Osteocyte (in vitro differentiated cells): ENCODE measurements at places on chromosomes 12 and 14.

- no peak for DNase-seq
These were observed 150.4 kb downstream of the PPM1H start for GRCh38 chr12:62784576-62784975.

GRCh38 chr14:79076428-79076827, 906.3 kb downstream of the NRXN3 start:
- no peak for DNase-seq

DNA sequence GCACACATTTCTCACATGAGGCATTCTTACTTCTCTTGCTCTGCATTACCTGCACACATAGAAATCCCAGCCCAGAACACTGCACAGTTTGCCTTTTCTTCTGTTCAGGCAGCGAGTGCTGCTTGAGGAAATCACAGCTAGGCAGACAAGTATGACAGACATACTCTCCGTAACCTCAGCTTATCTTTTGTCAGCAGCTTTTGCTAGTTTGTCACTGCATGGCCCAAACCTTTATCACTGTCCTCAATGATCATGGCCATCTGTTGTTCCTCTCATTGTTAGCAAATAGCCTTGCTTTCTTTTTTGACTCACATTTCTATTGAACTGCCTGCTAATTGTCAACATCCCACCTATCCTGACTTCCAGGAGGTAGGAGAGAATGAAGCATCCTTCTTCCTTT, 5.3 kb downstream of the ZNF10 start:
- DNase-seq: no peak

- DNase-seq: no peak
These were observed 57.6 kb downstream of the ACADS start for GRCh38 chr12:120783197-120783596.

GRCh38 chr14:95041477-95042020, 115.8 kb downstream of the DICER1 start:
- peak; percentile 56 for DNase-seq

GRCh38 chr14:23559010-23559925, 3.2 kb downstream of the THTPA start:
- DNase-seq: no peak

DNA sequence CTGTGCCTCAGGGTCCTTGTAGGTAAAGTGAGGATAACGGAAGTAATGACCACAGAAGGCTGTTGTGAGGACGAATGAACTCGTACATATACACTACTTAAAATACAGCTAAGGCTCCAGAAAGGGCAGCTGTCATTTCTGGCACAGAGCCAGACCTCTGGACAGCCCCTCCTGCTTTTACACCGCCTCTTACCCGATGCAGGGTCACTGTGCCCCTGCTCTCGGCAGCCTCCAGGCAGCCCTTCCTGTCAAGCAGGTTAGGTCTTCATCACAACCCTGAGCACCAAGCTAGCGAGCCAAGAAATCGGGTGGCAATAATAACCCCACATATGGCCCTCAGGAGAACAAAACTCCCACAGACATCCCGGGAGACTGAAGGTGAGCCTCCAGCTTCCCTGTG, 8.5 kb downstream of the TMEM229B start:
- DNase-seq: no peak

- no peak for DNase-seq
These were observed 1.1 kb downstream of the WDR20 start for GRCh38 chr14:102140750-102141145.

DNA sequence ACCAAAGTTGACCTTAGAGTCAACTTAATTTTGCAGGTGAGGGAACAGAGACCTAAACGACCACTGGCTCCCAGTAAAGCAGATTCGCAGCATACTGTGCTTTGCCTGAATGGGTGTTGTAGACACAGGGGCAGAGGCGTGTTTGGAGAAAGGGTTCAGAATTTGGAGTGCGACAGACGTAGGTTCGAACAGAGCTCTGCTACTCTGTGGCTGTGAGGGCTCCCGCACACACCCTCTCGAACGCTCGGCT, 243 bp upstream of the TOMM20L start:
- DNase-seq: no peak

DNA sequence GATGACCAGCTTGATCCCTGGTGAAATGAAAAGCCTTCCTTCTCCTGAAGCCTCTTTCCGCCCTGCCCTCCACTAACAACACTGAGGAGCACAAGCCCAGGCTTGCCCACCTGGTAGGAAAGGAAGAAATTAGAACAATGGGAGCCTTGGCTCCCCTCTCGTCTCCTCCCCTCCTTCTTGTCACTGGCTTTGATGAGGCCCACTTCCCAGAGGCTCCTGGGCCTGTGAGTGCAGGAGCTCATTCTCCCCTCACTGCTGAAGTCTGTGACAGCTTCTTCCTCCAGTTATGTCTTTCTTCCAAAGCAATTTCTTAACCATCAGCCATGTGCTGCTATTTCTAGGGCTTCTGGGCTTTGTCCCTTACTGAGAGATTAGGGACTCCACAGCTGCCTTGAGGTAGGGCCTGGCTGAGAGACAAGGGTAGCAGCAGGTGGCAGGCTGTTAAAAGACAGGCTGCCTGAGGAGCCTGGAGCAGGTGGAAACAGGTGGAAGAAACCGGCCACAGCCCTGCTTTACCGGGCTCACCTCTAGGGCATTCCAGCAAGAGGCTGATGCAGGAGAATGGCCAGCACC, 53.6 kb upstream of the SRSF5 start:
- DNase-seq: no peak

DNA sequence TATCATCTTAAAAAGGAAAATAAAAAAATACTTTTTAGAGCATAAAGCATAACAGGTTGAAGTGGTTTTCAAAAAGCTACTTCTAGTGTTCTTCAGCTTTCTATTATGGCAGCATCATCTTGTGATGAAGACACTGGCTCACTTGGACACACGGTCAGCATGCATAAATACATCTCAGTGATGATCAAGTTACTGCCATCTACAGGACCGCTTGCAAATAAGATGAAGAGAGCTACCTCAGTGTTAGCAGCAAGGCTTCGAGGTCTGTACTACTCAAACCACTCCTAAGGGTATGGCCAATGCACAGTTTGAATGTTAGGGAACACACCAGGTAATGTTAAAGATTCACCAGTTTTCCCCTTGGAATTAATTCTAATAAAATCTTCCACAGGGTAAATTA, 58.8 kb downstream of the GALC start:
- DNase-seq: no peak

DNA sequence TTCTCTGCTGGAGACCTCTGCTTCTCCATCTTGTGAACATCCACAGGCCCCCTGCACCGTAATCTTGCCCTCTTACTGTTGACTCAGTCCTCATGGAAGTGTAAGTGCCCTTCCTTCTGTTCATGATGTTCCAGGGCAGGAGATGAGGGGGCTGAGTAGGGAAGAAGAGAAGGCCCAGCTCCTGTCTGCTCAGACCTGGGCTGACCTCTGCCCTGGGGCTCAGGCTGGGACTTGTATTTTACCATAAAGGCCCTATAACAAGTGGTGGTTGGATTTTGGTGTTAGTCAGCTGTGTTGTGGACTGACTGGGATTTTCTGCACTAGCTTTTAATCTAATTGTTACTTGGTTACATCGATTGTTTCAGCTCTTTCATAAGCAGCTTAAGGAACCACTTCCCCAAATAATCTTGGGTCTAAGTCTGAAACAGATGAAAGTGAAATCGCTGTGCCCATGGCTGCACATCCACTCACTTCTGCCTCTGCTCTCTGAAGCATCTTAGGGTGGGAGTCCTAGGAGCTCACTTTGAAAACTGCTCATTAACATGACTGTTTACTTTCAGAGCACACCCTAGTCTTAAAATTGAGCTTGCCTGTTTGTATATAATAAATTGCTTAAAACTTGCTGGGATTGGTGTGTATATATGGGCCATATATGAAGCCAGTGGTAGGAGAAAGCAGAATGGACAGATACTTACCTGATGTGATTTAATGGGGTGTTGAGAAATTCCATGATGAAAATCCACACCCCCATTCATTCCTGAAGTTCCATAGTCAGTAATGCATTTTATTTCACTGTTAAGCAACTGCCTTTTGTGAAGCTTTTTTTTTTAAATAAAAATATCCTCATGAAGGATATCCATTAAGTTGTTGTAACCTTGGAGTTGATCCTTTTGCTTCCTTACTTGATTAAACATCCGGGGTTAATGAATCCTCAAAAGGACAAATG, 17.7 kb downstream of the C12orf71 start:
- DNase-seq: no peak

DNA sequence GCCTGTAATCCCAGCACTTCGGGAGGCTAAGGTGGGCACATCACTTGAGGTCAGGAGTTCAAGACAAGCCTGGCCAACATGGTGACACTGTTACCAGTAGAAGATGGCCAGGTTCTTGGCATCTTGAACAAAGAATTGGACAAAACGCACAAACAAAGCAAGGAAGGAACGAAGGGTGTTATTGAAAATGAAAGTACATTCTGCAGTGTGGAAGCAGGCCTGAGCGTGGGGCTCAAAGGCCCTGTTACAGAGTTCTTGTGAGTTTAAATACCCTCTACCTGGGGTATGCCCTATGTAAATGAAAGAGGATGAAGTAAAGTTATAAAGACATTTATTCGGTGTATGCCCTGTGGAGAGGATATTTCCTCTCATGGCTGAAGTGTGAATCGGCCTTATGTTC, 20.8 kb upstream of the CDK17 start:
- no peak for DNase-seq

DNA sequence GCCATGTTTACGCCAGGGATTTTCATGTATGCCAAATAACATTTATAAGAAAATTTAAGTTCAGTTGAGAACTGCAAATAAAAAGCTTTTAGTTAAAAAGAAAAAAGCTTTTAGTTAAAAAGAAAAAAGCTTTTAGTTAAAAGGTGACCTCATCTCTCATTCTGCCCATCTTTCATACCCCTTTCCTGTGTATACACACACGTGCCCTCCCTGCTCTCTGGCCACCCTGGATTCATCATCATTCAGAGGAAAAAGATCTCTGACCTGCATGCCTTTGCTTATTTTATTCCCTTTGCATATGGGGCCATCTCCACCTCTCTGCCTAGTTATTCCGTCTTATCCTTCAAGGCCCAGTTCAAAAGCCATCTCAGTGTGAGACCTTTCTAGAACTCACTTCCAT, 38.1 kb upstream of the CDK17 start:
- DNase-seq: no peak

DNA sequence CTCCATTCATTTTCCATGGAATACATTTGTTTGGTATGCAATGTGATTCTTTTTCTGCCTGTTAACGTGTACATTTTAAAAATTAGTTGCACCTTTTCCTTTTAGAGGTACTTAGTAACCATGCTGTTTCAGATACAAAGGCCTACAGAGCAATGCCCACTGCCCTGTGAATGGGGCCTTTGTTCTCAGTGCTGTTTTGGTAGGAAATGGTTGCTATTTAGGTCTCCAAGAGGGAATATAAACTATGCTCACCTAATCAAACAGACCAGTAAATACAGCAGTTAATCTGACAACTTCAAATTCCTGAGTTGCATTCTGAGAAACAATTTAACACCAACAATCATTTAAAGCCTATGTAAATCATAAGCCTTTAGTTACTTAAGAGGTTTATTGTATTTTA, 188.7 kb downstream of the BCAT1 start:
- no peak for DNase-seq
